ENCODE measurements at places on chromosomes 4 and X.

GRCh38 chr4:182348779-182349326 lies 105.7 kb downstream of the TENM3 start:
- DNase-seq = no peak

DNA sequence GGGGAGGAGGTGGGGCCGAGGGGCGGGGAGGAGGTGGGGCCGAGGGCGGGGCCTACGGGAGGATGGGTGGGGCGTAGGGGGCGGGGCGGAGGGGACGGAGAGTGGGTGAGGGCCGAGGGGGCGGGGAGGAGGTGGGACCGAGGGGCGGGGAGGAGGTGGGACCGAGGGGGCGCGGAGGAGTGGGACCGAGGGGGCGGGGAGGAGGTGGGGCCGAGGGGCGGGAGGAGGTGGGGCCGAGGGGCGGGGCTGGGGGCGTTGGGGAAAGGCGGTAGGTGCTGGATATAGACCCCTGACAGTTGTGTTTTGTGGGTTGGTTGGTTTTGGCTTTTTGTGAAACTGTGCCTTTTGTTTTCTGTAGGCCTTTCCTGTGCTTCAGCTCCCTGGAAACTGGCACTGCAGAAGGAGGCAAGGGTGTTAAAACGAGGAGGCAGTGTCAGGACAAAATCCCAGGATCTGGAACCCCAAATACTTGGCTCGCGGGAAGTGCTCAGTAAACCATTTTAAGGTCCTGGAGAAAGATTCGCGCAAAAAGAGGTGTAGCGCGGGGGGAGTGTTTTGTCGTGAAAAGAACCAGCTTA lies 580 bp upstream of the MMGT1 start:
- peak; percentile 64 for DNase-seq

- peak; percentile 57 for DNase-seq
These were observed 36.7 kb downstream of the HMGB3 start for GRCh38 chrX:151019856-151020255.

DNA sequence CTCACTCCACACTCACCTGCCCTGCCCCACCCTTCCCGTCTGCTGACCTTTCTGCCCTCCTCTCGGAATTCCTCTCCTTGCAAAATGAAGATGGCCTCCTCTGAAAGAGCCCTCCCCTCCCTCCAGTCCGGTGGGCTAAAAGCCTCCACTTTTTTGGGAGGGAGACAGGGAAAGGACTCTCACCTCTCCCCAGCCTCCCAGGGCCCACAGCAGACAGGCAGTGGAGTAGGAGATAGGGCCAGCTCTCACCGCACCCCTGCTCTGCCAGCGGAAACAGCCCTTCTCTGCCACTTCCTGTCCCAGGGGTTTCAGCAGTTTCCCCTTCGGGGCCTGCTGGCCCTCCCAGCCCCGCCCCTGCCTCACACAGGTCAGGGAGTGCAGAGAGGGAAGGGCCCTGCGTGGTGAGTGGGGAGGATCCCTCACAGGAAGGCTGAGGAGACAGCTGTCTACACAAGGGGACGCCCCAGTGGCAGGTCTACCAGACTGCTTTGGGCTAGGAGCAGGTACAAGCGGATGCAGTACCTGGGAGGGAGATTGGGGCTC lies 18.2 kb downstream of the ELF4 start:
- DNase-seq = peak; percentile 4

GRCh38 chr4:82515705-82516104 lies 46.1 kb downstream of the TMEM150C start:
- DNase-seq = peak; percentile 85

GRCh38 chr4:78975865-78976264 lies 36.6 kb upstream of the PAQR3 start:
- DNase-seq = no peak

DNA sequence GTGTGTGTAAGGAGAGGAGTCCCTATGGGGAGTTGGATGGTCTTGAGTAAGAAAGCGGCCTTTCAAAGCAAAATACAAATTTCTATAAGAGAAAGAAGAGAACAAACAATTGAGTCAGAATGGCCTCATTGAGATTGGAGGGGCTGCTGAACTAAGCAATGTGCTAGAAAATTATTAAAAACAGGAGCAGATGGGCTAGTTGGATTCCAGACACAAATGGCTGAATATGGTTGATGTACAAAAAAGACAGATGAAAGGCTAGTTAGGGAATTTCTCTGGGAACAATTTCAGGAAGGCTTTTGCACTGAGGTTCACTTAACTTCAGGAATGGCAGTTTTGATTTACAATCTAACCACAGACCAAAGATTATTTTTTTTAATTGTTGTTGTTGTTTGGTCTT lies 1806.8 kb upstream of the TENM3 start:
- no peak for DNase-seq

DNA sequence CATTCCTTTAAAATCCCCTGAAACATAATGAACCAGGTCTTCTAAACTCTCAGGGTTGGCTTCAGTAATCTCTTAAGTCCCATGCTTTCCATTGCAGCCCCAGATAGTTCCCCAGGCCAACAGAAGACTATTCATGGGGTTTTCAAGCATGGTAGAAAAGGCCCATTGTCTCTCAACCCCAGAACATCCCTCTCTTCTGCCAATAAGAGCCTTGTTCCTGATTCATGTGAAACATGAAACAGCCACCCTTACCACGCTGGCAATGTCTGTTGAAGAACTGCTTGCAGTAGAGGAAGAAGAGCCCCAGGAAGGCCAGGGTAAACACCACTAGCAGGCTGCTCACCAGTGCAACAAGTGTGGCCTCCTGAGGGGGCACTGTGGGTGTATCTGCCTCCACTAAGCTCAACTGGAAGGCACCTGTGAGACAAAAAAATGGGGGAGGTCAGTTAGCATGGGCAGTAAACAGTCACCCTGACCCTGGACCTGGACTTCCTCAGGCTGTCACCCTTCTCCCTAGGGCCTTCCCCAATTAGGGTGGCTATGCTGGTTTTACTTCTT lies 36.4 kb downstream of the EDA2R start:
- DNase-seq = no peak

DNA sequence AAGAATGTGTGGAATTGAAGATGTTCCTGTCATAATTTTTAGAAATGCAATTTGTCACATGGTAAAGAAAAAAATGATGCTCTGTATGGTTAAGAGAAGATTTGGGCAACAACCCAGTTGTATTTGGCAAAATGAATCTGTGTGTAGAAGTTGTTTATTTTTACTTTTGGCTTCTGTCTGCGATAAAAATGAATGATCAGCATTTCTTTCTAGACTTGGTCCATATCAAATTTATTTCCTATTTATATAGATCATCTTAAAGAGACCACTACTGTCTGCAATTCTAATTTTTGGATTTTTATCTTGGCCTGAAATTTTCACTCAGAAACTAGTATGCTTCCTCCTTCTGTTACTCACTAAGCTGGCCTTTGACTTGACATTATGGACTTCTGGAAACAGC lies 396.9 kb downstream of the FAM47A start:
- DNase-seq = no peak

DNA sequence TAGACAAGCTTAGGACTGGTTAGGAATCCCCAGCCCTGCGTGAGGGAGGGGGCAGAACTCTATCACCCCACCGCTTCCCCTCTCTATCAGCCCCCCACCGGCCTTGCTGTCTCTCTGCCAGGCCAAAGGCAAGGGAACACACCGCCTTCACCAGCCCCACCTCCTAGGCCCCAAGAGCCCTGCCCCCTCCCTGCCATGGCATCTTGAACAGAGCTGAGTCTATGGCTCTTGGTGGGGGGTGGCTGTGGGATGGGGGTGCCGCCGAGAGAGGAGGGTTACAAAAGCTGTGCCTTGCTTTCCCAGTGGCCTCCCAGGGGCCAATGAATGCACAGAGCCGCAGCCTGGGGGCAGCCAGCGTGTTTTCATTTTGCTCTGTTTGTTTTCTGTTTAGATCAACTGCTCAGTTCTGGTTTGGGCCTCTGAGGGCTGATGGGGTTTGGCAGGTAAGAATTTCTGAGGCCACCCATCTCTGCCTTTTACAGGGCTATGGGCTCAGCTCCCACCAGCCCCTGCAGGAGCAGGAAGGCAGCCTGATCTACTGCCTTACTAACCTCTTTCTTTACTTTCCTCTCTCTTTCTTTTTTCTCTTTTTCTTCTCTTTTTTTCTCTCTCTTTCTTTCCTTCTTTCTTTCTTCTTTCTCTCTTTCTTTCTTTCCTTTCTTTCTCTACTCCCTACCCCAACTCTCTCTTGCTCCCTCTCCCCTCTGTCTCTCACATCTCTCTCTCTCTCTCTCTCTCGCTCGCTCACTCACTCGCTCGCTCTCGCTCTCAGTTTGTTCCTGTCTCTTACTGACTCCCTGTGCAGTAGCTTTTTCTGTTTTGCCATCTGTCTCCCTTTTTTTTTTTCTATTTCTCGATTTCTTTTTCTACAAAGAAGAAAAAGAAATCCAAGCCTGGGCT lies 128.3 kb downstream of the PJA1 start:
- DNase-seq = no peak

DNA sequence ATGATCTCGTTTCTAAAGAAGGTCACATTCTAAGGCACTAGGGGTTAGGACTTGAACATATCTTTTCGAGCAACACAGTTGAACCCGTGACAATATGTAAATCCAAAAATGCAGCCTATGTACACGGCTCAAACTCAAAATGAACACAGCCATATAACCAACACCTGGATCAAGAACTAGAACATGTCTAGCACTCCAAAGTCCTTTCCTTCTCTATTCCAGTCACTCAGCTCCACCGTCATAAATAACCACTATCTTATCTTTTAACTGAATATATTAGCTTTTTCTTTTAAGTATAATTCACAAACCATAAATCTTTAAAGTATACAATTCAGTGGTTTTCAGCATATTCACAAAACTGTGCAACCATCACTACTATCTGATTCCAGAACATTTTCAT lies 19.4 kb upstream of the RELL1 start:
- no peak for DNase-seq

GRCh38 chr4:70722199-70722791 lies 531 bp downstream of the RUFY3 start:
- peak; percentile 63 for DNase-seq

DNA sequence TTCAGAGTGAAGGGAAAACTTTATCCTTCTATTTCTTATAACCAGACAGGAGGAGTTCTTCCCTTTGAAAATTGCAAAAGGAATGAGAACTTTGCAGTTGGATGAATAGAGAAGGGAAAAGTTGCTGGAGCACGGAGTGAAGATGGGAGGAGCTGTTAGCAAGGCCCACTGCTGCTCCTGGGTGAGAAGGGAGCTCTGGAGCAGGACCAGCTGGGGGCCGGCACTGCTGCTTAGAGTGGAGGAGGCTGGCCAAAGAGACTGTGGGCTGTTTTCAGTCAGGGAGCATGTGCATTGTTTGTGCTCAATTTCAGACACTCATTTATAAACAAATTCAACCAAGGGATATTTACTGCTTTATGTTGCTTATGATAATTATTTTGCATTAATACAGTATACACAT lies 164.2 kb downstream of the STIM2 start:
- no peak for DNase-seq

- peak; percentile 45 for DNase-seq
These were observed 1.8 kb downstream of the FRMPD4 start for GRCh38 chrX:12139934-12140611.

DNA sequence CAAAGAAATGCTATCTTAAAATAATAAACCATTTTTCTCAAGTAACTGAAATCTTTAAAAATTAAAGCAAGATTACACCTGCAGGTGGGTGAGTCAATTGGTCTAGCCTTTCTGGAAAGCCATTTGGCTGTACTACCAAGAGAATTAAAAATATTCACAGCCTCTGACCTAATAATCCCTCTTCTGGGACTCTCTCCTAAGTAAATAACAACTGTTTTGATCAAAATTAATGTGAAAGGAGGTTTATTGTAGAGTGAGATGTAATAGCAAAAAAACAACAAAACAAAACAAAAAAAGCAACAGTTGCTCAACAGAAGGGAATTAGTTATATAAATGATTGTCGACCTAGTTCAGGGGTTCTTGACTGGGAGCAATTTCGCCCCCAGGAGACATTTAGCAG lies 89.0 kb downstream of the GEMIN8 start:
- DNase-seq = no peak

- DNase-seq = peak; percentile 24
These were observed 5.7 kb downstream of the ELK1 start for GRCh38 chrX:47644557-47645091.

DNA sequence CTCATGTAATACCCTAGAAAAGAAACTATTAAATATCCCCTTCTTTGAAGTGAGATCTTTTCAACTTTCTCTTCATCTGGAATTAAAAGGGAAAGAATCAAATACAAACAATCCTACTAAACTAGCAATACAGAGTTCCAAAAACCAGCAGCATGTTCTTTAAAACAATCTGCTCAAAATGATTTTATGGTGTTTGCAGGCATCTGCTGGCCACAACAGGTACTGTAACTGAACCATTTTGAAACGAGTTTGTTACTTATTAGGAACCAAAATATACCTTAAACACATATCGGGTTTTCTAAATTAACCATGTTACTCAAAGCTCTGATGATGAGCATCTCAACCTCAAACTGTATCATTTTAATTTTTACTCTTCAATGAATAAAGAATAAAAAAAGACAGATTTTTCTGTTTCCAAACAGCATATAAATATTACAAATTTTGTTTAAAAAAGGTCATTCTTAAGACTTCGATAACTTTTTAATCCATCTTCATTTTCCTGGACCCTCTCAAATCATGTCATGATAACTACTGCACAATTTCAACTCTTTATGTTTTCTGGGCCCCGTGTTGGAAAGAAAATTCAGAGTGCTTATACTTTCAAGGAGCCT lies 56.5 kb downstream of the ARAP2 start:
- no peak for DNase-seq

GRCh38 chr4:73499996-73500765 lies 18.6 kb downstream of the AFM start:
- peak; percentile 8 for DNase-seq

GRCh38 chr4:77913348-77913747 lies 50.7 kb downstream of the MRPL1 start:
- DNase-seq = no peak

- DNase-seq = no peak
These were observed 35.9 kb upstream of the PPA2 start for GRCh38 chr4:105509714-105510113.

DNA sequence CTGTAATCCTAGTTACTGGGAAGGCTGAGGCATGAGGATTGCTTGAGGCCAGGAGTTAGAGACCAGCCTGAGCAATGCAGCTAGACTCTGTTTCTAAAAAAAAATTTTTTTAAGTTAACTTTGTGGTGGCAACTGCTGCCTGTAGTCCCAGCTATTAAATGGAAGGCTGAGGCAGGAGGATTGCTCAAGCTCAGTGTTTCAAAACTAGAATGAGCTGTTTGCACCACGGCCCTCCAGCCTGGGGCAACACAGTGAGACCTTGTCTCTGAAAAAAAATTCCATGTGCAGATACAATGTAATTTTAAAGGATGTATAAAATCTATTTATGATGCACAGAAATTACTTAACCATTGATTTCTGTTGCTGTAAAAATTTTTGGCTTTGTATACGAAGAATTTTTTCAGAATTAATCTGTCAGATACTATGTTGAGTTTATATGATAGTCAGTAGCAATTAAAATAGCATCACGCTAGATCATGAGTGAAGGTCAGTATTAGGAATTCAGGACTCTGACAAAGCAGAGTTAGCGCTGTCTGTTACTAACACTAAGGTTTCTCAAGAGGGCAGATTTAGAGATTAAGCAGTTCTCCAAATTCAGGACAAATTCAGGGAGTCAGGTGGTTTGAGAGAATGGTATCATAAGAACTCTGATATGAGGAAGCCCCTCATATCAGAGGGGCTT lies 8.3 kb upstream of the AGA start:
- peak; percentile 81 for DNase-seq

Data from EL (cell line).